Smooth muscle cell of the brain vasculature (primary cell): ENCODE measurements at places on chromosomes 7 and 10.

- DNase-seq: no peak
Observed at GRCh38 chr10:104424719-104425118, 71.1 kb downstream of the CFAP58 start.

DNA sequence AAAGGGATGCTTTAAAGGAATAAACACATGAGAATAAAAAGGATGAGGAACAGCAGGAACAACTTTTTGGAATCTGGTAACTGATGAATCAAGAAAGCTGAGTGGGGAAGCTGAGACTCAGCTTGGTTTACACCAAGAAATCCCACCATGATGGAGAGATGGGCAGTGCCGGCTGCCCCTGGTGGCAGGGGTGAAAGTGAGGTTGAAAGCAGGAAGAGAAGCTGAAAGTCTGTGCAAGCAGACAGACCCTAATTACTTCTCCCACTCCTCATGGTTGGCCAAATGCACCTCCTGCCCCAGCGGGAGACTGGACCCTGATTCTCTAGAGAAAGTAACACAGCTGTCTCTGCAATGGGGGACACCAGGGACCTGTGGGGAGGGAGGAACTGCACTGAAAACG, 57.6 kb upstream of the NANOS1 start:
- DNase-seq: no peak

DNA sequence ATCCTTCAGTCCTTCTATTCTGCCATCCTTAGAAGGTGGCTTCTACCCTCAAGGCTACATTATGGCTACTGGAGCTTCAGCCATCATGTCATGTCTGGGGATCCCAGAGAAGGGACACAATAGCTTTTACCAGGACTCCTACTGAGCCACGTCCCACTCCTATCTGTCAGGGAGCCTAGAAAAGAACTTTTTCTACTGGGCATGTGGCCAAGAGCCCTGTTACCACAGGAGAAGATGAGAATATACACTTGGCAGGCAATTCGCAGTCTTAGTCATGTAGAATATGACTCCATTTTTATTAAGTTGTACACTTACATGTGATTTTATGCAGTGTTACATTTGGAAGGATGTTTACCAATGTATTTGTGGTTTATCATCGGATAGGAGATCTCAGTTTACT, 64.6 kb upstream of the KCNMA1 start:
- DNase-seq: peak; percentile 43

GRCh38 chr7:155917836-155918430, 105.7 kb upstream of the SHH start:
- no peak for DNase-seq

- peak; percentile 71 for DNase-seq
Observed at GRCh38 chr7:77455321-77455720, 39.2 kb upstream of the GSAP start.

- no peak for DNase-seq
Observed at GRCh38 chr10:15068802-15069201, 19.8 kb downstream of the ACBD7 start.

GRCh38 chr10:129972145-129972965, 8.3 kb upstream of the EBF3 start:
- DNase-seq: no peak

- DNase-seq: no peak
Observed at GRCh38 chr10:123241391-123242141, 87.4 kb downstream of the BUB3 start.

DNA sequence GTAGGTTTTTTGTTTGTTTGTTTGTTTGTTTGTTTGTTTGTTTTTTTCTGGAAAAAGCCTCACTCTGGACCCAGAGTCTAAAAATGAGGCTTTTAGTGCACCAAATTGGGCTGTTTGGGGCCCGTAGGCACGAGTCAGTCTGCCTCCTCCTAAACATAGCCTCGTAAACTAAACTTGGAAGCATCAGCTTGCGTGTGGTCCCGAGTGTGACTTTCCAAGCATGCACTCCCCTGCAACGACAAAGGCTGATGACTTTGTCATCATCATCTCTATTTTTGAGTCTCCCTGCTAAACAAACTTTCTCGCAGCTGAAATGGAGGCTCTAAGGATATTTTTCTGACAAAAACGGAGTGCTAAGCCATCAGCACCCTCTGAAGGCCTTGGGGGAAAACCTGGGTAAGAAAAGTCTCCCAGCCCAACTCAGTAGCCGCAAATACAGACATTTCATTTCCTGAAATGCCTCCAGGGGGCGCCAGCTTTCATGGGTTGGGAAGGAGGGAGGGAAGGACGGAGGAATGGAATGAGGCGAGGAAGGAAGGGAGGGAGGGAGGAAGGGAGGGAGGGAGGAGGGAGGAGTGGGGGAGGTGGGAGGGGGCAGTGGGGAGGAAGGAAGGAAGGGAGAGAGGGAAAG, 245.9 kb downstream of the KCNMA1 start:
- no peak for DNase-seq

GRCh38 chr7:35878351-35878750, 77.5 kb downstream of the SEPTIN7 start:
- no peak for DNase-seq
